T-helper 2 cell treated with Interferon-gamma antibody and Interleukin-4, amounts not matched to agents 100 ng/mL and 5 ng/mL, for 36 hours (primary cell): ENCODE measurements at places on chromosomes 2 and 18. TPM values are rescaled to one million over a fixed set of nuclear protein-coding genes. Genes with fewer than 3 reads are reported as not detected.

KCNK3 gene
- total RNA-seq, result not detected in 2 replicates

KCNG2 gene
- total RNA-seq, result not detected in 2 replicates

GAL3ST2 gene
- 0.23 and 0.61 TPM in 2 replicates for total RNA-seq

RGPD8 gene
- 7.4 and 7.9 TPM in 2 replicates for total RNA-seq
